NCI-H774 (cell line): ENCODE measurements at places on chromosomes 5 and 9.

DNA sequence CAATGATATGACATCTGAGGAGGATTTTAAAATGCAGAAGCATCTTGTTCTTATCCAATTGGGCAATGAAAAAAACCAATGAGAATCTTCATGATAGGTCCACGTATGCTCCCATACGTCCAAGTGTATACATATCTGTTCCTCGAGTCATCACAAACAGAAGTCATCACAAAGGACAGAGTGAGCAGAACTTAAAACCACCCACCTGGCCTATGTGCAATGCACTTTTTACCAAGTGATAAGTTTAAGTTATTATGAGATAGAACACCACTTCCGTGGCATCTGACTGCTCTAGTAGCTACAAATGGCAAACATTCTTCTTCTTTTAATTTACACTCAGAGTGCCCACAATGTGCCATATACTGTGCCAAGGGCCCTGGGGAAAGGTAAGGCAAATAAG, 82.4 kb downstream of the PPP2R2B start:
- DNase-seq: no peak

DNA sequence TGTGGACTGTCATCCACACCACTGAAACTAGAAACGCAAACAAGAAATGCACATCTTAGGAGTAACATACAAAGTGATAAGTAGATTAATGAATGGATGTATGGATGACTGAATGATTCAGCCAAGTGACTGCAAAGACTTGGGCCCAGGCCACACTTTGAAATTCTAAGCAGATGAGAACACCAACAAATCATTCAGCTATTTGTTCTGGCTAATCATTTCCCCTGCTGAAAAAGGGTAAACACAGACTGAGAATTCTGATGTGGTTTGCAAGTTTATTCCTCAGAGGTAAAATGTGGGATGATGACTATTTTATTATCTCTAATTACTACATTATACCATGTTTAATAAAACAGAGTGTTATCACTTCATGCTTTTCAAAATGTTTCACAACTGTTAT, 163.2 kb upstream of the ADAMTS16 start:
- DNase-seq: no peak

DNA sequence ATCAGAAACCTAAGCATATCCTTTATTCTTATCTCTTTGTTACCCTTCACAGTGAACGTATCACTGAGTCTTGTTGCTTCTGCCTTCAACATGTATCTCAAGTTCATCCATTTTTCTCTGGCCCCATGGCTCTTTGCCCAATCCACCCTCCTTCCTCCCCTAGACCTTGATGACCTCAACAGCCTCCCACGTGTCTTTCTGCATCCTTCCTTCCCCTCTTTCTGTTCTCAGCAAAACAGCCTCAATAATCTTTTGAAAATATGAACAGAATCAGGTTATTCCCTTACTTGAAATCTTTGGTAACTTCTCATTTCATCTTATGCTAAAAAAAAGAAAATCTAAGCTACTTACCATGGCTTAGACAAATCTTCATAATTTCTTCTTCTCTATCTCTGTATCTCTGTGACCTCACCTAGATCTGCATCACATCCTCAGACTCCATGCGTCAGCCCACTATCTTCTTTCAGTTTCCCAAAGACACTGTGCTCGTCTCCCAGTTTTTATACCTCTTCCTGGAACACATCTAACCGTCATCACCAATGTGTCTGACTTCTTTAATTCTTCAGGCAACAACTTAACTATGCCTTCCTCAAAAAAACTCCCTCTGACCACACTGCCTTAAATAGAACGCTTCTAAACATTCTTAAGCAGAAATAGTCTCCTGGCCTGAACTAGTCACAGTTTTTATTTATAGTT, 208.0 kb downstream of the PARP8 start:
- DNase-seq: no peak

GRCh38 chr9:108049671-108050494, 560.3 kb upstream of the KLF4 start:
- DNase-seq: no peak

DNA sequence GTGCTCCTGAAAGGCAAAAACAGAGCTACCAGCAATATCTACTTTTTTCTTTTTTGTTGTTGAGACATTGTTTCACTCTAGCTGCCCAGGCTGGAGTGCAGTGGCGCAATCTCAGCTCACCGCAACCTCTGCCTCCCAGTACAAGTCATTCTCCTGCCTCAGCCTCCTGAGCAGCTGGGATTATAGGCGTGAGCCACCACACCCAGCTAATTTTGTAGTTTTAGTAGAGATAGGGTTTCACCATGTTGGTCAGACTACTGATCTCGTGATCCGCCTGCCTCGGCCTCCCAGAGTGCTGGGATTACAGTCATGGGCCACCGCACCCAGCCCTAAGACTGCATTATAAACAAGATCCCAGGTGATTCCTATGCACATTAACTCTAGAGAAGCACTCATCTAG, 17.0 kb downstream of the PLPP1 start:
- DNase-seq: no peak

- DNase-seq: no peak
These were observed 168.4 kb downstream of the TTLL11 start for GRCh38 chr9:121924700-121925099.

DNA sequence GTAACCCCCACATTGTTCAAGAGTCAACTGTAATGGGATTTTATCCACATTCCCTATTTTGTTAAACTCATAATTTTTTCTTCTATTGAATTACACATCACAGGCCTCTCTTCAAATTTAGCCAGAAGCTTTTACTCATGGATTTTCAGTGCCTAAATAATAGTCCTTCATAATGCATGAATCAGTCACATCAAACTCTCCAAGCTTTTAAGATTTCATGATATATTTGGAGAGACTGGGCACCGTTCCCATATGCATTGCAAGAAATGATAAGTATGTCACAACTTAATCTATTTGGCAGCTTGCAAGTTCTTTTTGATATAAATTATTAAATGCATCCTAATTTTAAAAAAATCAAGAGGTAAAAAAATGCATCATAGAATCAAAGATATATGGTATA, 465.9 kb downstream of the DMAC1 start:
- DNase-seq: no peak

DNA sequence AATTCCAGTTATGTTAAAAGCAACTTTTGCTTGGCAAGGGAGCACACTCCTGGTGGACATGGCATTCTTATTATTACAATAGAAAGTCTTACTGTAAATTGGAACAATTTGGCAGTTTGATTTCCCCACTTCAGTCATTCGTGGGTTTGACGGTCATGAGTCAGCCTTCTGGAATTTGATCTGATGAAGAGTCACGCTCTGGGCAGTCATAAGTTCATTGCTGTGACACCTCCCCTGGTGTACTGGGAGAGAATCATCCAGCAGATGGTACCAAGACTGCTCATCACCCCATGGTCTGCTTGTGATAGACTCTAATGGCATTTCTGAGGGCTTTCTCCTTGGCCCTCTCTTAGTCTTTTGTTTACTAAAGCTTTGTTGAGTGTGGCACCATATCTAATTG, 53.8 kb downstream of the GLRA1 start:
- DNase-seq: no peak

DNA sequence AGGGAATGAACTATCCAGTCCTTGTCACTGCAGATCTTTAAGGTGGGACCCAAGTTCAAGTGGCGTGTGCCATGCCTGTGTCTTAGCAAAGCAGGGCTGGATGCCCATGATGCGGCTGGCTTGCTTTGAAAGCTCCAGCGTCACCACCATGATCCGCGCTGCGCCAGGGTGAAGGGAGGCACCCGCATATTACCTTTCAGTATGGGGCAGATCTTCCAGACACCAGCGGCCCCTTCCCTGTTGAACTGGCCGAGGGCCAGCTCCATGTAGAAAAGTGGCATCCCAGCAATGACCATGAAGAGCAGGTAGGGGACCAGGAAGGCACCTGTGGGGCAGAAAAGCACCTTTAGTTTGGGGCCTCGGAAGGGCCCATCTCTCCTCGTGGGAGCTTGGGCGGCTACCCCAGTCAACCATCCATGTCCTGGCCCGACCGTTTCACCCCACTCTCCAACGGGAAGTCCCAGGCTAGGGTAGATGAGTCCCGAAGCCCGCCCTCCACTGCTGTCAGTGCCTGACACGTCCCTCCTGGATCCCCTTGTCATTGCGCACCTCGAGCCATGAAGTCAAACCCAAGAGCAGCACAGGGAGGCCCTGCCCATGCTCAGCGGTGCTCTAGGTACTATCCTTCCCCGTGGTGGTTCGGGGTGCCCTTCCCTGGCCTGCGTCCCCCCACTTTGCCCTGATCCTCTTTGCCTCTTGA, 3.9 kb downstream of the SLC6A3 start:
- no peak for DNase-seq

DNA sequence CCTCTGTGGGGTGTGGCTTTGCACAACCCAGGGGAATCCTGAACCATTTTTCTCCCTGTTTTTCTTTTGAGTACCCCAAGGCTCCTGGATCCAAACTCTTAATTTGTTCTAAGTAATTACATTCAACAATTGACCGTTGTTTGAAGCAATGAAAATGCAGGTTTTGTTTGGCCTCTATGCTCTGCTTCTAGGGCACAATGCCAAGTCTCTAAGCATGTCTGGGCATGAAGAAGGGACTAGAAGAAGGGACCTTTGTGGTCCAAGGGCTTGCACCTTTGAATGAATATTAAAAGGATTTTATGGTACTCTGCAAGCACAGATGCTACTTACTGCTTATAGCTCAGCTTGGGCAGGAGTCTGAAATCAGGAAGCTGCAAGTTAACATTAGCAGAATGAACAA, 6.6 kb upstream of the ENC1 start:
- no peak for DNase-seq

DNA sequence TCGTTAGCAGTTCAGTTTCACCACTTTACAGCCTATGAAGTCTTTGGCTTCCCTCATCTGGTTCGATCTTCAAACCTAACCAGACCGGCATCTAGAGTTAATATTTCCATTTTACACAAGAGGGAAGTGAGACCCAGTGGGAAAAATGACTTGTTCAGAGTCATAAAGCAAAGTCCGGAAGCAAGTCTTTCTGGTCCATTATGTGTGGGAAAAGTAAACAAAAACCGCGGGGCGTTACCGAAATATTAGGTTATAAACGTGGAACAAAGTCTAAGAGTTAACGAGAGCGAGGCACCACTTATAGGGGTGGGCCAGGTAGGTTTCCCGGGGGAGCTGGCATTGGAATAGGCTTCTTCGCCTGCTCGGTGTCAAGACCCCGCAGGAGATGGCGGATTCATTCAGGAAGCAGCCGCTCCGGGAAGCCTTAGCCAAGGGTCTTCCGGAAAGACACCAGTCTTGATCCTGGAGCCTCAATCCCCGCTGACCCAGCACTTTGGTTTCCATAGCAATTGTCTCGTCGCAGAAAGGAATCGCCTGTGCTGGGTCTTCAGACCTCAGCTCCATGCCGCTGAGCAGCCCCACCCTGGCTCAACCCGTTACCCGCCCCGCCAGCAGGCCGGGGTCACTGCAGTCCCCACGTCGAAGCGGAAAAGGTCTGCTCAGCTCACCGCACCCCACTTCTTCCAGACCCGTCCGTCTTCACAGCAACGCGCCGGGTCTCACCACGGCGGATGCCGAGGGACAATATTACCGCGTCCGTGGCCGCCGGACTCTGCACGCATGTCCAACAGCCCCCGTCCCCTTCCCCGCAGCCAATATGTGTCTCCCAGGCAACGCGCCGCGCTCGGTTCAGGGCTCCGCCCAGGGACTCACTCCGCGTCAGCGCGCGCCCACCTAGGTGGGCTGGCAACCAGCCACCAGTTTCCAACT, at the start of gene C5orf52:
C5orf52 (plus strand) TSS at position 872 of the 930 bp plus-strand sequence. CDS start 82 bp downstream, outside the sequence.
- no peak for DNase-seq

DNA sequence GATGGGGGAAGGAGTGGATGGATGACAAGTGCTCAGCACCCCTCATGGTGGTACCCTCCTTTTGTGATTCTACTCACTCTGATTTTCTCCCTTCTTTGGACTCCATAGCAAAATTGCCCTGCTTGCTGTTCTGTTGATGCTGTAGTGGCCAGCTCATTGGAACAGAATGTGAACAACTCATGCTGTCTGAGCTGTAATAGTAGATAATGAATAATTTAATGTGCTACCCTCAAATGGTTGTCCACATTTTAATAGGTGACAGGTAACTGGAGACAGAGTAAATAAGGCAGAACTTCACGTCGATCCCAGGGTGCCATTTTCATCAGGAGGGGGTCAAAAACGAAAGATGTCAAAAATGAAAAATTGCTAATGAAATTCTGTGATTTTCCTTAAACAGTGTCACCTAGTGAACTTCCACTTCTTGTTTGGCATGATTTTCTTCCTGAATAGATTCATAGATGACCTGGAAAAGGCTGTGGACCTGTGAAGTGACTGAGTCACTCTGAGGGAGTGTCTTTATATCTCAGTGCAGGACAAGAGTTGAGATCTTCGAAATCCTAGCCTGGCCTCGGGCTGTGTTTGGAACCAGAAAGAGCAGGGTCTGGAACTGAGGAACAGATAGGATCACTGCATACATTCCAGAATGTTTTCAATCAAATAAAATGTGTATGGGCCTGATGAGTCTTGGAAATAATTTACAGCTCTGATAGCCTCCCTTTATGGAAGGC, 270.2 kb downstream of the PSAT1 start:
- DNase-seq: no peak

DNA sequence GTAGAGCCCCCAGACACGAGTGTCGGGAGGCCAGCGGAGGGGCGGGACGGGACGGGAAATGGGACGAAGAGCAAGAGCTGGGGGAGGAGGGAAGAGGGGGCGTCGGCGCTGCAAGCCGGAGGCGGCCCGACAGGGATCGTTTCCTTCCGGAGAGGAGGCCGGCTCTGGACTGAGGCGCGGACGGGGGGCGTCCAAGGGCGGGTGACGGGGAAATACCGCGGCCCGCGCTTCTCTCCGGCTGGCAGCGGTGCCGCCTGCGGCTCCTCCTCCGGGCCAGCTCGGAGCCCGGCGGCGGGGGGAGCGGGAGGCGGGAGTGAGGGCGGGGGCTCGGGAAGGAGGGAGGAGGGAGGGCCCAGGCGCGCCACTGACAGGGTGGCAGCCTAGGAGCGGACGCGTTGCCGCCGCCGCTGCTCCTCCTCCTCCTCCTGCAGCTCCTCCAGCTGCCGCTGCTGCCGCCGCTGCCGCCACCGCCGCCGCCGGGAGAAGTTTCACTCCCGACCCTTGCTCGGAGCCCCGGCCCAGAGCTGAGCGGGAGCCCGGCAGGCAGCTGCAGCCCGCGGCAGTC, at the start of gene CHSY3:
CHSY3 (plus strand) TSS at position 364 of the 565 bp plus-strand sequence.
- DNase-seq: peak; percentile 86

DNA sequence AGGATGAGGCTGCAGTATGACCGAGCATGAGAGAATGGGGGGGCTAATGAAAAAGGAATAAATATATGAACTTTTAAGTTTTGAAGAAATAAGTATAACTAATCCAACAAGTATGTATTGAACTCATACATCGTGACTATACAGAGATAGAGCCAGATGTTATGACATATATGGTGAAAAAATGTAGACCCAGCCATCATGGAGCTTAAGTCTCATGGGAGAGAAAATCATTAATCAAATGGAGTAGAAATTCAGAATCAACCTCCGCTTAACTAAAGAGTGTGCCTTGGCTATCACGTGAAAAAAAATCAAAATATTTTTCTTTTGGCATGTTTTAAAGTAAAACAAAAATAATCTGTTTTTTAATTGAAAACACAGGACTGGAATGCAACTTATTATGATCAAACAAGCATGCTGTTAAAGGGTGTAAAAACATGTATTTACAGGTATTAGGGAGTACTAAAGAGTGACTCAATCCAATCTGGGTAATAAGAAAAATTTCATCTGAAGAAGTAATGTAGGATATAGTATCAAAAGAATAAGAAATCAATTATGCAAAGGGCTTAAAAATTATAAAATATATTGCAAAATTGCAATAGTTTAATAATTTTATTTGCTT, 868.5 kb upstream of the NUDT12 start:
- DNase-seq: no peak
